ENCODE measurements at places on chromosomes 16 and 17.

GRCh38 chr17:61323909-61324868, 75.5 kb upstream of the TBX2 start:
- DNase-seq, result no peak

DNA sequence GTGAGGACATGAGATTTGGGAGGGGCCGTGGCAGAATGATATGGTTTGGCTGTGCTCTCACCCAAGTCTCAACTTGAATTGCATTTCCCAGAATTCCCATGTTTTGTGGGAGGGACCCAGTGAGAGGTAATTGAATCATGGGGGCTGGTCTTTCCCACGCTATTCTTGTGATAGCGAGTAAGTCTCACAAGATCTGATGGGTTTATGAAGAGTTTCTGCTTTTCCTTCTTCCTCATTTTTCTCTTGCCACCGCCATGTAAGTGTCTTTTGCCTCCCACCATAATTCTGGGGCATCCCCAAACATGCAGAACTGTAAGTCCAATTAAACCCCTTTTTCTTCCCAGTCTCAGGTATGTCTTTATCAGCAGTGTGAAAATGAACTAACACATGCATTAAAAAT, 40.6 kb downstream of the CCT6B start:
- DNase-seq, result no peak

- DNase-seq, result no peak
These were observed 952 bp downstream of the BMERB1 start for GRCh38 chr16:15435216-15435864.

GRCh38 chr17:3827124-3827773, 18.8 kb downstream of the NCBP3 start:
- DNase-seq, result peak; percentile 62

DNA sequence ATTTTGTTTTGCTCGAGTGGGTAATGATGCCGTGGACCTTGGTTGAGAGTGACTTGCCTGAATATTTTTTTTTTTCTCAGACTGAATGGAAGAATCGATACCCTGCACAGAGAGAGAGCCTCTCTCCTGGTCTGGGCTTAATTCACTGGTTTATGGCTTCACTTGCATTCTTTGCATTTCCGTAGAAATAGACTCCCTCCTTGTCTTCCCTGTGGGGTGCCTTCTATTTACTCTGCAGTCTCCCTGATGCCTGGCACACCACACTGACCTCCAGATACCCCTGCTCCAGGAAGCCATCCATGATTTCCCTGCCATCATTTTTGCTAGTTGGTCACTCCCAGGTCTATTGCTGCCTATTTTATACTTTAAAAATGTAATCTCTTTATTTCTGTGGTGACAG, 238.0 kb downstream of the SNX29 start:
- DNase-seq, result no peak

GRCh38 chr17:7435676-7436555, 681 bp downstream of the TMEM102 start:
- no peak for DNase-seq

DNA sequence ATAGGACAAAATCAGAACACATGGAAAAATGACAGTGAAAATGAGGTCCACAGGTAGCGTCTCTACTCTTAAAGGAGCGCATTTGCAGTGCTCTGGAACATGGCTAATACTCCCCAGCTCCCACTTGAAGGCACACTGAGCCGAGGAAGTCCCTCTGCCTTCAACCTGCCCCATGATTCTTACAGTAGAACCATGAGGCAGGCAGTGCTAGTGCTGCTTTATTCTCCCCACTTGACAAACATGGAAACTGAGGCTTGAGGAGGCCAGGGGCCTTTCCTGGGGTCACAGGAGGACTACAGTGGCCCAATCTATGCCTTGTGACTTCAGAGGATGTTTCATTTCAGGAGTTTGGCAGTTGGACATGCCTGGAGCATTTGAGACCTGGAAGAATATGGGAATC, 244.1 kb upstream of the MAF start:
- no peak for DNase-seq

- DNase-seq, result no peak
These were observed 88.5 kb downstream of the GSG1L start for GRCh38 chr16:27974896-27975540.

- no peak for DNase-seq
These were observed 9.7 kb downstream of the GAA start for GRCh38 chr17:80110927-80111701.

GRCh38 chr17:12900474-12900873, 111.2 kb downstream of the ARHGAP44 start:
- no peak for DNase-seq

DNA sequence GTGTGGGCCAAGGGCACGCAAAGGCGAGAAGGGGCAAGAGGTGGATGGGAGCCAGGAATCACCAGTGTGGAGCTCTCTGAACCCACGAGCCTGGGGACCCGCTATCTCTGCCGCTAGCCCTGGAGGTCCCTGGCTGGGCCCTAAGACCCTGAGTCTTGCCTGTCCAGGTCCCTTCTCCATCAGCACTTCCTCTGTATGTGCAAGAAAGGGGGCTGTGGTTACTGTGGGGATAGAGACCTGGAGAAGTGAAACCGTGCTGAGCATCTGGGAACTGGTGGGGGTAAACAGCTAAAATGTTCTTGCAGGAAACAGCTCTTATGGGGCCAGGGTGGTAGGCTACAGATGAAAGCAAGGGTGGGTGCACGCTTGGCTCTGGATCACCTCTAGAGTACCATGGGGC, 3.1 kb downstream of the SPNS3 start:
- no peak for DNase-seq

DNA sequence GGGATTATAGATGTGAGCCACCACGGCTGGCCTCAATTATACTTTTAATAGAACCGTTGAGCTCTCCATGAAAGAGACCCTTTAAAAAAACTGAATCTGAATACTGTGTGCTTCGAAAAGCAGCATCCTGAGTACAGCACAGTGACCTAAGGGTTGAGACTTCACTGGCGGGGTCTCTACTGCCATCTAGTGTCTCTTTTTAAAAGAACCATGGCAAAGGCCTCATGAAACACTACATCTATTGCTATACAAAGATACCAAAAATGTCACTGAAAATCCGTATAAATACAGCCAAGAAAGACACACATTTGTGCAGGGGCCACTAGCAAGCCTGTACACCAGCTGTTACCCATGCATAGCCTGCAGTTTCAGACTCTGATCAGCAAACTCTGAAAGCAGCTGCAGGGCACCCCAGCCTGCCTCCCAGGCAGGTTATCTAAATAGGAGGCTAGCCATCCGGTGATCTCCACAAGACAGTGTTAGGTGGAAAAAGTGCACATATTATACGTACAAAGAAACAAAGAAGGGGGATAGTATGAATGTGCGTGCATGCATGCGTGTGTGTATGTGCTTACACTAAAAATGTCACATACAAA, 35.3 kb downstream of the NPLOC4 start:
- peak; percentile 15 for DNase-seq

DNA sequence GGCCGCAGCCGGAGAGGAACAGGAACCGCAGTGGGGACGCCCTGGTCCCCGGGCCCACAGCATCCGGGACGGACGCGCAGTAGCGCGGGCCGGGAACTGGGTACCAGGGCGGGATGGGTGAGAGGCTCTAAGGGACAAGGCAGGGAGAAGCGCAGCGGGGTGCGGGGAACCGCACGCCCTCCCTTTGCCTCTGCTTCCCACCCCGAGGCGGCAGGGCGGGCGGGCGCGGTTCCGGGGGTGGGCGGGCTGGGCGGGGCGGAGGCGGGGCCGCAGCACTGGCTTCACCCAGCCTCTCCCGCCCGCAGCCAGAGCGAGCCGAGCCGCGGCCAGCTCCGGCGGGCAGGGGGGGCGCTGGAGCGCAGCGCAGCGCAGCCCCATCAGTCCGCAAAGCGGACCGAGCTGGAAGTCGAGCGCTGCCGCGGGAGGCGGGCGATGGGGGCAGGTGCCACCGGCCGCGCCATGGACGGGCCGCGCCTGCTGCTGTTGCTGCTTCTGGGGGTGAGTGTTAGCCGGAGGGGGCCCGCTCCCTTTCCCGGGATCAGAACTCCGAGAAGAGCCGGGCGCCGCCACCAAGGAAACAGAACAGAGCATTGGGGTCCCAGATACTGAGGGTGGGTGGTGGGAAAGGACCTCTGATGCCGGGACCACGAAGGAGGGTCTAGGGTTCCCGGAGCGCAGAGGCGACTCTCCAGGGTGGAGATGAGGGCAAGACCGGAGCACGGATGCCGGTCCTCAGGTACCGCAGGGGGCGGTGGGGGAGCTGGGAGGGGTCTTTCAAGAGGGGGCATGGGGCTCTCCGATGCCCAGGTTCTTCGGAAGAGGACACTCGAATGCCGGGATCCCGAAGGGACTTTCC, at the start of gene NGFR:
Gene NGFR (plus strand): TSS at position 308 of the 856 bp plus-strand sequence. CDS start 125 bp downstream, at position 433.
- DNase-seq, result peak; percentile 15

GRCh38 chr17:79583475-79583874, 27.4 kb downstream of the RBFOX3 start:
- DNase-seq, result no peak

DNA sequence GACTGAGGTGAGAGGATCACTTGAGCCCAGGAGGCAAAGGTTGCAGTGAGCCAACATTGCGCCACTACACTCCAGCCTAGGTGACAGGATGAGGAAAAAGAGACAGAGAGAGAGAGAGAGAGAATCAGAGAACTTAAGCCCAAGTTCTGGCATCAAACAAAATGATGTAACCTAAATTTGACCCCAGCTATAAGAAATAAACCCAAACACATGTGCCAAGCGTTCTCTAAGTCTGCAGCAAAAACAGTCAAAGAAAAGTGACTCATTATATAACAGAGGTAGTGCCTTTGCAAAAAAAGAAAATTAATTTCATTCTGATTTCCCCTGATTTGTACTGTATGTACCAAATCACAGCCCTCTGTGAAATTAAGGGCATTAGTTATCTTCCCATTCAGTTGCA, 89.5 kb downstream of the CDH11 start:
- DNase-seq, result no peak

DNA sequence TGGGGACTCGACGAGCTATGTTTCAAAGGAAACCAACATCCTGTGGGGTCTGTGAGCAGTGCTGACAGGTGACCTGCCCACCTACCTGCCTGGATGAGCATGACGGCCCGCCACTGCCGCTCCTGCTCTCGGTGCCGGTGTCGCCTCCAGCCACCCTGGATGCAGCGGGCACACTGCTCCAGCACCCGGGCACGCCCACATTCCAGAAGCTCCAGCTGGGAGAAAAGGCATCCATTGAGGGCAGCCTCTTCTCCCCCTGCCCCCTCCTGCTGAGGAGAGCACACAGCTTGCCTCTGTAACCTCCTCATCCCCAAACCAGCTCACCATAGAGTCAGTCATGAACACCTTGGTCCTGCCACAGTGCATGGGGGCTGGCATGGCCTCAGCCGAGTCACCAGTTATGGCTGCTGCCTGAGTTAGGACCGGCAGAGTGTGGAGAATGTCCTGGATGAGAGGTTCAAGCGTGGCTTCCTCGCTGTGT, 14.3 kb downstream of the ZNHIT3 start:
- no peak for DNase-seq

DNA sequence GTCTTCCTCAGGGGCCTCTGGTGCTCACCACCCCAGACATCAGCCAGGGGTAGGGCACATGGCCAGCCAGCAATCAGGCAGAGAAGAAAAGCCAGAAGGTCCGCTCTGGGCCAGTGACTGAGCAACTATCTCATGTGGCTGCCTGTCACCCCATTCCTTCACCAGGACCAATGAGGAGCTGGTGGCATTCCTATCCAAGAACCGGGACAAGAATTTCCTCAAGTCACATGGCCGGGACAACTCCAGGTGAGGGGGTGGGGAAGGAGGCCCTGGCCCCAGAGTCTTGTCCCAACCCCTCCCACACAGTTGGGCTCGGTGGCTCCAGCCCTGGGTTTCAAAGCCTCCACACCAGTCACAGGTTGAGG, 9.4 kb downstream of the XYLT2 start:
- DNase-seq, result no peak

DNA sequence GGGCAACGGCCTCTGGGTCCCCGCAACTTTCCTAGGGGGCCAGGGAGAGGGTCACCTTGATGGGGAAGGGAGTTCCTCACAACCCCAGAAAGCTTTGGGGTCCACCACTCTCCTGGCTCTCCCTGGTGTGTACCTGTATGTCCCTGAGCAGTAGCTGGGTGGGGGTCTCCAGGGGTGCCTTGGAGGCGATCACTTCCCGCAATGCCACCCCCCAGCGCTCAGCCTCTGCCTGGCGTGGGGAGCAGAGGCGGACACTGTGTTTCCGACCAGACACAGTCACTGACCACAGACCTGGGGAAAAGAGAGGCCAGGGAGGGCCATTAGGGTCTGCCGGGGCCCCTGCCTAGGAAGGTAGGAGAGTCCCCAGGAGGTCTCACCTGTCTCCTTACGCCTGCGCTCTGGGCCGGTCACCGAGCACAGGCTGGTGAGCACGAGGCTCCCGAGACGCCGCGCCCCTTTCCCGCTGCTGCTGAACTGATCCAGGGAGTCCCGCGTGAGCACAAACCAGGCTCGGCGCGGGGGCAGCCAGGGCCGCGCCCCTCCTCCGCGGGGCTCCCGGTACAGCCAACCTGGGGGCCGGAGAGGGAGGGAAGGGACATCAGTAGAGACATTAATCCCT, 3.4 kb downstream of the PLEKHH3 start:
- no peak for DNase-seq

DNA sequence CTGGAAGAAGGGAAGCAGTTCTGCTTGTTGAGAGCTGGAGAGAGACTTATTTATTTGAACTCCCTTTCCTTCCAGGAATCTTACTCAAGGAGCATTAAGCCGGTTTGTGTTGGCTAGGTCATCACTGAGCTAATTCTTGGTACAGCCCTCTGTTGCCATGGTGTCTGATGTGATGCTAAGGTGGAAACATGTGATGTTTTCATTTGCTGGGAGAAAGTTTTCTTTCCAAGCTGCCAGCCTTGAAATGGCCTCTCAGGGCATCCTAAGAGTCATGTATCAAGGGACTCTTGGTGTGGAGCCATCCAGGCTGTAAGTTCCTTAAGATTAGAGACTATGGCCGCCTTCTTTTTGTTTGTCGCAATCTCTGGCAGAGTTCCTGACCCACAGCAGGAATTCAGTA, 4.2 kb downstream of the PSKH1 start:
- no peak for DNase-seq

DNA sequence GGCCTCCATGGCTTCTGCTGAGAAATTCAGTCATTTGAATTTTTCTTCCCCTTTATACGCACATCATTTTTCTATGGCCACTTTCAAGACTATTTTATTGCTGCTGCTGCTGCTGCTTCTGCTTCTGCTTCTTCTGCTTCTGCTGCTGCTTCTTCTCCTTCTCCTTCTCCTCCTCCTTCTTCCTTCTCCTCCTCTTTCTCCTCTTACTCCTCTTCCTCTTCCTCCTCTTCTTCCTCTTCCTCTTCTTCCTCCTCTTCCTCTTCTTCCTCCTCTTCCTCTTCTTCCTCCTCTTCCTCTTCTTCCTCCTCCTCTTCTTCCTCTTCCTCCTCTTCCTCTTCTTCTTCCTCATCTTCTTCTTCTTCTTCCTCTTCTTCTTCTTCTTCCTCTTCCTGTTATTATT, 22.4 kb downstream of the CPD start:
- DNase-seq, result no peak

- DNase-seq, result no peak
These were observed 66.1 kb upstream of the SMURF2 start for GRCh38 chr17:64728041-64728695.

- no peak for DNase-seq
These were observed 37.9 kb downstream of the LYRM1 start for GRCh38 chr16:20938426-20938825.
